ENCODE measurements at places on chromosomes 3 and 15.

GRCh38 chr3:165185707-165186327 is 10.4 kb downstream of the SLITRK3 start:
- no peak for DNase-seq

- DNase-seq, result no peak
Observed at GRCh38 chr15:78361771-78362506, 21.8 kb downstream of the CRABP1 start.

GRCh38 chr15:90165659-90166489 is 35.3 kb upstream of the SEMA4B start:
- DNase-seq, result no peak

- no peak for DNase-seq
Observed at GRCh38 chr3:41131224-41131623, 68.1 kb upstream of the CTNNB1 start.

DNA sequence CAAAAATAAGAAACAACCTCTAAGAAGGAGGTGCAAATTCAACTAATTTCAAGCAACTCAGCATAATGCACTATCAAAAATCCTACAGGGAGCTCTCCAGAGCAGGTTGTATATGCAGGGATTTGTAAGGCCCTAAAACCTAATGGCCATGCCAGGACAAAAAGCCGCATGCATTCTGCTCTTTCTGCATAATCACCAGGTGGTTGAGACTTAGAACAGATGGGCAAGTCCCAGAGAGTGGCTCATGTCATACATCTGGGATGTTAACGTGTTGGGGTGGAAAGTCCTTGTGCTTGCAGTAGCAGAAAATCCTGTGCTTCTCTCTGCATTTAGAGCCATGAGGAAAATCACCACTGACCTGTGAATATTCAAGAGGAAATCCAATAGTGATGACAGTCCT is 1002.9 kb downstream of the AGBL1 start:
- DNase-seq, result no peak

- no peak for DNase-seq
Observed at GRCh38 chr3:172129498-172129849, 90.1 kb downstream of the FNDC3B start.

DNA sequence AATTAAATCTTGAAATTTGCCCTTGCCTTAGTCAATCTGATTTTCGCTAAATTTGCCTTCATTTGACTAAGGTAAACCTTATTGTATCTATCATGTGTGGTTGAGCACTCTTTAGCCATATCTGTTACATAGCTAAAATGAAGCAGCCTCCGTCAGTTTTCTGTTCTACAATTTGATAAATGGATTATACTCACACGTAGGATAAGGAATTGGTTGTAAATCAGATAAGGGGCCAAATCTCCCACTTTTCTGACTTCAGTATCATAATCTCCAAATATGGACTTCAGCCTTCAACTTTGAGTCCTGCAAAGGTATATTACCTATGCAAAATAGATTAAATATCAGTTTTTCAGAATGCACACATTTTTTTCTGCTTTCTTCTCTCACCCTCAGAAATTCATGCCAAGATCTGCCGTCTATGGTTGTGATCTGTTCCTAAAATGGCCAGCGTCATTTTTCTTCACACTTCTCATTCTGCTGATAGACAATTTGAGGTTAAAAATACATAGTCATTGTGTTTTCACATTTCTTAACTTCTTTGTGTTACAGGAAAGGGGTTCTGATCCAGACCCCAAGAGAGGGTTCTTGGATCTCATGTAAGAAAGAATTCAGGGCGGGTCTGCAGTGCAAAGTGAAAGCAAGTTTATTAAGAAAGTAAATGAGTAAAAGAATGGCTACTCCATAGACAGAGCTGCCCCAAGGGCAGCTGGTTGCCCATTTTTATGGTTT is 36.9 kb downstream of the RAB8B start:
- no peak for DNase-seq

- DNase-seq, result no peak
Observed at GRCh38 chr15:66705277-66706146, 3.5 kb downstream of the SMAD6 start.

GRCh38 chr3:128100161-128100560 is 23.5 kb downstream of the RUVBL1 start:
- no peak for DNase-seq

- DNase-seq, result no peak
Observed at GRCh38 chr3:57972531-57973111, 35.6 kb upstream of the FLNB start.

DNA sequence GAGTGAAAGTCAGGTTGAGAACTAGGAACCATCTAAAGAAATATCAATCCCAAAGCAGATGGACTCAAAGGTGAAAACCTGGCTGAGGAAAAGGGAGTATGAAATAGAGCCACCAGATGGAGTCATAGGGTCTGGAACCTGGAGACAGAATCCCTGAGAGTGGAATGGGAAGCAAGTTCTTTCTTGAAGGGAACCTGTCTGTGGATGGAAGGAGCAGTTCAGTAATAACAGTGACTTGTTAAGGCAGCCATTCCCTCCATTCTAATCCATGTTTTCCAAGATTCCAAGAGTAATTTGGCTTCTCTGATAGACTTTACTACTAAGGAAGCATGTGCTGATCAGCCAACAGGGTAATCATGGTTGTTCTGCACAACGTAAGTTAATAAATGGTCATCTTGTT is 22.5 kb upstream of the AQP9 start:
- no peak for DNase-seq

GRCh38 chr3:195196266-195196665 is 74.7 kb downstream of the XXYLT1 start:
- no peak for DNase-seq
